ENCODE measurements at places on chromosomes 3 and 15.

DNA sequence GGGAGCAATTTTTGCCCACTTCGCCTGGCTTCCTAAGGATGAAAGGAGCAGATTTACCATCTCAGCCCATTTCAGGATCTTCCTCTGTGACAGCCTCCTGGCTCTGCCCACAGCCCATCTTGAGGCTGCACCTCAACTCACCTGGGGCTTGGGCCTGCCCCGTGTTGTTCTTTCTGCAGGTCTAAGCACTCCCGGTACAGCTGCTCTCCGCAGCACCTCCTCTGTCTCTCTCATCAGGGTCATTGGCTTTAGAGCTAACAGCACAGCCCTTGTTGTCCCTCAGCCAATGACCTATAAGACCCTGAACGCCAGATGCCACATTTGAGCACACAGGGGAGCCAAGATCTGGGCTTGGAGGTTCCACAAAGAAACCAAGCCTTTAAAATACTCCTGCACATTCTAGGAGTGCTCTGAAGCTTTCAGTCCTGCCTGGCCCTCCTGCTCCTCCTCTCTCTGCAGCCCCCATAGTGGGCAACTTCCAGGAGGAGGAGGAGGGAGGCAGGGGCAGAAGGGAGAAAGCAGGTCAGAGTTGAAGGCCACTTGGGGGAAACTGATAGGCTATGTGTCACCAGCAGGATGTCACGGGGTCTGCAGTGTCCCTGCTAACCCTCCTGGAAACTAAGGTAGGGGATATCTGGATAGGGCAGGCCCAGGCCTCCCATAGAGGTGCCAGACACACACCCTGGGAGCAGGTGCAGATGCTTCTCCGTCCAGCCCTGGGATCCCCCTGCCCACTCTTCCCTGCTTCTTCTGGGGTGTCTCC lies 115.6 kb downstream of the ETFA start:
- DNase-seq, result no peak

GRCh38 chr15:62809115-62809967 lies 233.2 kb upstream of the TPM1 start:
- no peak for DNase-seq

- no peak for DNase-seq
Measured at GRCh38 chr3:110307065-110307809, 764.4 kb upstream of the NECTIN3 start.

- no peak for DNase-seq
Measured at GRCh38 chr15:69744391-69745162, 292.0 kb downstream of the RPLP1 start.

Data from activated CD8-positive, alpha-beta memory T cell treated with anti-CD3 and anti-CD28 coated beads for 1 hour (primary cell).